T-helper 17 cell (primary cell): ENCODE measurements at places on chromosomes 4 and X.

GRCh38 chr4:138455097-138455496 lies 212.9 kb upstream of the SLC7A11 start:
- no peak for DNase-seq

DNA sequence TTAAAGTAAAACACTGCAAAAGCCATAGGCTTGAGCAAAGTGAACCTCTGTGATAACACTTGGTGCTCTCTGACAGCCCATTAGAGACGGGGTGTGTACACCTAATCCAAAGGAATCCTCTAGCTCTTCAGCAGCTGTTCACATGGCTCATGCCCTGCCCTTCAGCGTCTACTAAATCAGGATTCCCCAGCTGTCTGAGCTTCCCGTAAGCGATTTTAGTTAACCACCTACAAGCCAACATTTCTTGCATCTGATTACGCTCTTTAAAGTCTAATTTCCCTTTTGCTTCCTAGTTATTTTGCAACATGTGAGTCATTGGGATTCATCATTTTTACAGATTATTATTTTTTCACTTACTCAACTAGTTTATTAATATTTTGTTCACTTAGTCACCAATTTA lies 6.5 kb downstream of the DMD start:
- no peak for DNase-seq

- no peak for DNase-seq
Observed at GRCh38 chrX:356385-357034, 30.2 kb downstream of the PPP2R3B start.

GRCh38 chr4:158714937-158715336 lies 8.3 kb downstream of the PPID start:
- no peak for DNase-seq

GRCh38 chrX:36577006-36577405 lies 431.2 kb upstream of the FAM47C start:
- DNase-seq = no peak

DNA sequence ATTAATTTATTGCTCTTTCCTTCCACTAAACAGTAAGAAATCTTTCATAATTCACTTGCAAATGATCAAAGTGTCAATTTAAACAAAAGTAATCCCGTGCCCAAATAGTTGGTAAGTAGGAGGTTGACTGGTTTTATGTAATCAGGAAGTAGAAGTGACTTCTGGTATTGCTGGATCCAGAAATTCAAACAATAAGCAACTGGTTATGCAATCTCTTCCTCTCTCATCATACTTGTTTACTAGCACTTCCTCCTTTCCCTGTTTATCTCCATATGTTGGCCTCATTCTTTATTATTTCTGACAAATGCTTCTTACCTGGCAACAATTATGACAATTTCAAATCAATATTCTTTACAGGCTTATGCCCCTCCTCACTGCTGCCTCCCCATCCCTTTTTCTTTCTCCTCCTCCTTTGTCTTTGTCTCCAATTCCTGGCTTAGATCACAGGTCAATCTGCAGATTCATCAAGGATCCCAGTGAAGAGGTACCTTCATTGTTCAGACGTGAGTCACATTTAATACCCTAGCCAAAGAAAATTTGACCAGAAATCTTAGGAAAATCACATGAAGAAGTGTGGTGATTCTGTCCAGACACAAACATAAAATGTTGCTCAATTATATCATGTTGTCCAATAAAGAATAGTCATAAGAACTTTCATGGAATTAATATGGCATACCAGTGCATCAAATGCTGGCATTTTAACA lies 323.2 kb upstream of the PCDH7 start:
- no peak for DNase-seq

- no peak for DNase-seq
Observed at GRCh38 chrX:40506201-40506985, 74.4 kb upstream of the ATP6AP2 start.

DNA sequence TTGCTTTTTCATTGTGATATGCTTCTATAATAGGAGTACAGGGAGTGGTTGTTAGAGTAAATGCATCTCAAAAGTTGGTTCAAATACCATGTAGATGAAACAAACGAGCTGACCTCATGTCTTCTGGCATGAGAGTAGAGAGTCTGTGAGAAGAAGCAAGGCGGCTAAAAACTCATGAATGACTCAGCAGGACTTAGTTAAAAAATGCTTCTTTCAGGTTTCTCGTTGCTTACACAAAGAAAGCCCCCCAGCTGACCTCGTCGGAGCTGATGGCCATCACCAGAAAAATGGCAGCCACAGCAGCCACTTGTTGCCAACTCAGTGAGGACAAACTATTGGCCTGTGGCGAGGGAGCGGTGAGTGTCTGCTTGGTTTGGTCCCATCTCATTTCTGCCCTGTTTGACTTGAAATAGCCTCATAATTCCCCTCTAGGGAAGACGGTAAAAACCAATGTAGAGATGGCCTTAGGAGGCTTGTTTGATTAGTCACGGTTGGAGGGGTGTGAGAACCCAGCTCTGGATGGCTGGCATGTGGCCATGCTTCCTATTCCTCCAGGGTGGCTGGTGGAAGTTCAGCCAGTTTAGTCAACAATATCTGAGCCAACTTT lies 14.5 kb downstream of the AFP start:
- no peak for DNase-seq

GRCh38 chr4:183471946-183472708 lies 27.7 kb downstream of the CDKN2AIP start:
- DNase-seq = peak; percentile 64

- no peak for DNase-seq
Observed at GRCh38 chr4:154908168-154908567, 127.1 kb downstream of the RBM46 start.

GRCh38 chr4:74768857-74769525 lies 25.3 kb downstream of the BTC start:
- DNase-seq = no peak

DNA sequence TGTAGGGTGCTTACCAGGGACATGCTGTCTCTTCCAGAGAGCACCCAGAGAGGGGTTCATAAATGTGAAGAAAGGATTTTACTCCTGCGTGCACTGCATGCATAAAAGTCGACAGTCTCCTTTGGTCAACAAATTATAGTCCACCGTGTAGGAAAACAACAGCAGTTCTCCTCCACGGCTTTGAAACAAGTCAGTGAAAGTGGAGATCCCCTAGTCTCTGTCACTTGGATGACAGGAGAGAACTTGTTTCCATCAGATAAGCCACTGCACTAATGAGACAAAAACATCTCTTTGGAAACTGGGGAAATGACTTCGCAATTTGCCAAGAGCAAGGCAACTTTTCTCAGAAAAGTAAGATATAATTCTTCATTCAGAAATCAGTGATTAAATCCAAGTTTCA lies 9.7 kb downstream of the UNC5C start:
- DNase-seq = no peak

DNA sequence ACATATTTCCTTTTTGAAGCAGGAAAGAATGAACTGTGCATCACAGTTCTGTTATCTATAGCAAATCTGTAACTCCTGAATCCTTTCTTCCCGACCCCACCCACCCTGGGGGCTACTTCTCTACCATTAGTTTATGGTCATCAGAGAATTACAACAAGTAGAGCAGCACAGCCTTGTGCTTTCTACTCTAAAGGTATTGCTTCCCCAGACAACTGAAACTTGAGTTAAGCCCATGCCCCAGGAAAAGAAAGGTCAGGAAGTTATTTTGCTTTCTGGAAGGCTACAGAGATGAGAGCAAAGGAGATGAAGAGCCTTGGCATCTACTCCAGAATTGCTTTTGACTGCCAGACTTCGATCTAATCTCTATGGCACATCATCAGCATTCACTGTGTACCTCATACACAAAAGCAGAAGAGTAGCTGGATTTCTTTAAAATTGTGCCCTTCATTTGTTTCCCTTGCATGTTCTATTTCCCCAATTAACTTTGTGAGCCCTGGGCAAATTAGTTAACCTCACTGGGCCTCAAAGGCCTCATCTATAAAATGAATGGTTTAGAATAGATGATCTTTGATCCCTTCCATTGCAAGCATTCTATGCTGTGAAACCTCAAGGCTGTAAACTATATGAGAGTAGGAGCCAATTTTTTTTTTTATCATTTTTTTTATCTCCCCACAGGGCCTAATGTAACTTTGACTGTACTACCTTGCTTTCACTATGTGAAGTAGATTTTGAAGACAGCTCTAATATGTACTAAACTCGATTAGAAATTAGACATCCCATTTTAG lies 595.6 kb downstream of the RPA4 start:
- no peak for DNase-seq

DNA sequence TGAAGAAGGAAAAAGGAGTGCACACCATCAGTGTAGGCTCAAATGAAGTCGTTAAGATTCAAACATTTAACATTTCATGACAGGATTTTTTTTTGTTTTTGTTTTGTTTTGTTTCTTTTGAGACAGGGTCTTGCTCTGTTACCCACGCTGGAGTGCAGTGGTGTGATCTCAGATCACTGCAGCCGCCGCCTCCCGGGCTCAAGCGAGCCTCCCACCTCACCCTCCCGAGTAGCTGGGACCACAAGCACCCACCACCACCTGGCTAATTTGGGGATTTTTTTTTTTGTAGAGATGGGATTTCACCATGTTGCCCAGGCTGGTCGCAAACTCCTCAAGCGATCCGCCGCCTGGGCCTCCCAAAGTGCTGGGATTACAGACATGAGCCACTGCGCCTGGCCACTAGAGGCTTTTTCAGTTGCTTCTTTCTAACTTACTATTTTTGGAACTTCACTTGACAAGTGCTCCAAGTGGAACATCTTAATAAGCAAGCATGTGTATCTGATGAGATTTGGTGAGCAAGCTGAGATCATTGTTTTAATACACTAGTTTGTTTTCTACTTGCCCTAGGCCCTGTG lies 78.9 kb upstream of the CNKSR2 start:
- DNase-seq = no peak

GRCh38 chr4:1399508-1400190 lies 6.6 kb downstream of the NKX1-1 start:
- DNase-seq = no peak

GRCh38 chrX:39519566-39520301 lies 578.0 kb downstream of the BCOR start:
- no peak for DNase-seq

- DNase-seq = no peak
Observed at GRCh38 chr4:96504386-96504785, 664.5 kb downstream of the PDHA2 start.

GRCh38 chr4:2462218-2462991 lies 6.5 kb upstream of the RNF4 start:
- peak; percentile 64 for DNase-seq

DNA sequence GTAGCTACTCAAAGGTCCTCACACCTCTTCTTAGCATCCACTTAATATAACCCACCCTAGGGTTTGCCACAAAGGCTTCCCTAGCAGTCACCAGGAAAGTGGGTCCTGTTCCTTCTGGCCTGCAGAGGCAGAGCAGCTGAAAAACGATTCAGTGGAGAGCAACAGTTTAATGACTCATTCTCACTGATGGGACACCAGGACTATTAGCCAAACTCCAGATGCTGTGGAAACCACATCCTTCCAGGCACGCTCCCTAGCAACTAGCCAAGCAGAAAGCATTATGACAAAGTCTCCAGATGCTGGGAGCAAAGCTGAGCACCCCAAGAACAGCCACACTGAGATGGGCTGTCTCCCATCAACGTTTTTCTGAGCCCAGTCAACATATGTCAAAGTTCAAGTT lies 30.3 kb upstream of the UTP14A start:
- DNase-seq = no peak

GRCh38 chr4:6329478-6330383 lies 60.1 kb downstream of the WFS1 start:
- DNase-seq = no peak

DNA sequence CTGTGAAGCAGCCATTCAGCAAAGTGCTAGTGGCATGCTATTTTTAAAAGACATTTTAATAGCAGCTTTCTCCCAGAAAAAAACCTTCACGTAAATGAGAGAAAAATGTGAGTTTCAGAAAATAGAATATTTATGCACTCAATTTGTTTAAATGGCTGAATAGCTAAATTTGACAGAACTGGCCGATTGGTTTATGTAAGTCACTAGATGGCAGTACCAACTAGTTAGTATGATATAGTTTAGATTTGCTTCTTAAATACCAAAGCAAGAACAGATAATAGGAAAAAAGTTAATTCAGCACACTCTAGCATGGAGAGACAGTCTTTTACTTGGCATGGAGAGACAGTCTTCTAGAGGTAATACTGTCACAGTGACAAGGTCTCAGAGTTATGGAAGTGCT lies 250.1 kb downstream of the SNCA start:
- no peak for DNase-seq

GRCh38 chr4:113292371-113293042 lies 243.1 kb downstream of the ANK2 start:
- no peak for DNase-seq

DNA sequence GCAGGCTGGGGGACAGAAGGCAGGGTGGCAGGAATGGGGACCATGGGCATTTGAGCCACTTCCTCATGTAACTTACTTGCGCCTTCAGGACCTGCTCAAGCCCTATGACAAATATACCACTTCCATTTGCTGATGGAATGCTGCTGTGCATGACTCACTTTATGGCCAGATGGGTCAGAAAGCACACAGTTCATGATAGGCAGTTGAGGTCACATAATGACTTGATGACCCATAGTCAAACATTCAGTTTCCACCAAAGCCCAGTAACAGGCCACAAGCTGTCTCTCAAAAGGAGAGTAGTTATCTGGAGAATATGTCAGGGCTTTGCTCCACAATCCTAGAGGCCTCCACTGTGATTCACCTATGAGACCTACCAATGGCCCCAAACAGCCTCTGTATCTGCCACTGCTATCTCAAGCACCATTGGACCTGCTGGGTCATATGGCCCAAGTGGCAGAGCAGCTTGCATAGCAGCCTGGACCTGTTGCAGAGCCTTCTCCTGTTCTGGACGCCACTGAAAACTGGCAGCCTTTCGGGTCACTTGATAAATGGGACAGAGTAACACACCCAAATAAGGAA lies 5.3 kb upstream of the PAPSS1 start:
- no peak for DNase-seq

- DNase-seq = no peak
Observed at GRCh38 chrX:69535661-69536060, 31.5 kb downstream of the NALF2 start.

DNA sequence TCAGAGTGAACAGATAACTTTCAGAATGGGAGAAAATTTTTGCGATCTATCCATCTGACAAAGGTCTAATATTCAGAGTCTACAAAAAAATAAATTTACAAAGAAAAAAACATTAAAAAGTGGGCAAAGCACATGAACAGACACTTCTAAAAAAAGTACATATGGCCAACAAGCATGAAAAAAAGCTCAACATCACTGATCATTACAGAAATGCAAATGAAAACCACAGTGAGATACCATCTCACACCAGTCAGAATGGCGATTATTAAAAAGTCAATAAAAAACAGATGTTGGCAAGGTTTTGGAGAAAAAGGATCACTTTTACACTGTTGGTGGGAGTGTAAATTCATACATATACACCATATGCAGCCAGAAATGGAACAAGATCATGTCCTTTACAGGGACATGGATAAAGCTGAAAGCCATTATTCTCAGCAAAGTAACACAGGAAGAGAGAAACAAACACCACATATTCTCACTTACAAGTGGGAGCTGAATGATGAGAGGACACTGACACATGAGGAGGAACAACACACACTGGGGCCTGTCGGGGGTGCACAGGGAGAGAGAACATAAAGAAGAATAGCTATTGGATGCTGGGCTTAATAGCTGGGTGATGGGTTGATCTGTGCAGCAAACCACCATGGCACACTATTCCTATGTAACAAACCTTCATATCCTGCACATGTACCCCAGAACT lies 41.6 kb upstream of the ITM2A start:
- no peak for DNase-seq
